ENCODE measurements at places on chromosomes 7 and 10. TPM values are rescaled to one million over a fixed set of nuclear protein-coding genes. Genes with fewer than 3 reads are reported as not detected.

ZNF727 gene
- 0.53 TPM for total RNA-seq

GNGT1 gene
- total RNA-seq = not detected

LIPK gene
- total RNA-seq = not detected

TAS2R41 gene
- total RNA-seq = not detected

DENND2A gene
- total RNA-seq = not detected

SBDS gene
- 26.6 TPM for total RNA-seq

ACTL6B gene
- not detected for total RNA-seq

TMEM270 gene
- total RNA-seq = not detected
